NCI-H187 treated with DMSO at 0.1 percent for 48 hours (cell line): ENCODE measurements at places on chromosomes 4 and X.

GRCh38 chr4:106801386-106801785, 234.7 kb downstream of the DKK2 start:
- no peak for DNase-seq

DNA sequence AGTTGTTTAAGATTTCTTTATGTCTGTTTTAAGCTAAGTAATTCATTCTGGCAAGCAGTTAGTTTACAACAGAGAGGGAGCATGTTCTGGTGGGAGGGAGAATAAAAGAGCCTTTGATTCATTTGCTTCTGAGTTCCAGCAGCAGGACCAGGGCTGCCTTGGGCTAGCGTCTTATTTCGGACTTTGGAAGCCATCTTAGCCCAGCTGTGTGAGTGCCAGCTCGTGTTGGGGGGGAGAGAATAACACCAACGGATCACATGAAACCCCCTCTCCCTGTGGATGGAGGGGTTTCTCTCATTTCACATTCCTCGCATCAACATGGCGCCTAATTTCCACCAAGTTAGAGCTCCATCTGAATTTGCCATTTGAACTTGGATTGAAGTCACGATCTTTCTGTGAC, 7.4 kb downstream of the GAB1 start:
- no peak for DNase-seq

DNA sequence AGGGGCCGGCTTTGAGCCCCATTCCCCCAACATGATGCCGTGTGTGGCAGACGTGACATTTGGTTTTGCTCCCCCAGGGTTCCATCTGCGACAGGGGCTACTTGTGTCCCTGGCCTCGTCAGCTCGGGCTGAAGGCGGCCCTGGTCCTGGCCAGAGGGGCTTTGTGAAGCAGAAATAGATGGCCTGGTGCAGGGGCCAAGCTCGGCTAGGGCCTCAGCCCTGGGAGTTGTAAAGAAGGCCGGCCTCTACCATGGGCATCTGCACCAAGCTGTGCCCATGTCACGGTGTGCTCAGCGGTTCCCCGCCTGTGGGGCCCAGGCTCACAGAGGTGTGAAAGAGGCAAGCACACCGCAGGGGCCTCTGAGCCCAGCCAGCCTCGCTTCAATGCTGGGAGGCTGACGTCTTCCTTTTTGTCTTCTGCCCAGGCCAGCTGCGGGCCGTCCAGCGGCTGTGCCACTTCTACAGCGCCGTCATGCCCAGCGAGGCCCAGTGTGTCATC, 32.5 kb downstream of the SH3TC1 start:
- no peak for DNase-seq

DNA sequence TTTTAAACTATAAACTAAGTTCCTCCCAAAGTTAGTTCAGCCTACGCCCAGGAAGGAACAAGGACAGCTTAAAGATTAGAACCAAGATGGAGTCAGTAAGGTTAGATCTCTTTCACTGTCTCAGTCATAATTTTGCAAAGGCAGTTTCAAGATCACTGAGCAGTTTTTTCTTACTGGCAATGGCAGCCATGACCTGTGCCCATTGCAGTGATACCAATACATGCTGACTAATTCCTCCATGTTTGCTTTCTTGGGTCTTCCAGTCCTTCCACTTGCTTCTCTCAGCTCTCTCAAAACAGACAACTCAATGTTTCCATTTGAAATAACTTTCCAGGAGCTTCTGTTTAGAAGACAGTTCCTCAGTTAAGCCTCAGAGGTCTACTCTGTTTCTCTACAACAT, 79.5 kb downstream of the PCDH18 start:
- no peak for DNase-seq

GRCh38 chr4:138189206-138189605, 52.9 kb downstream of the SLC7A11 start:
- DNase-seq, result no peak

DNA sequence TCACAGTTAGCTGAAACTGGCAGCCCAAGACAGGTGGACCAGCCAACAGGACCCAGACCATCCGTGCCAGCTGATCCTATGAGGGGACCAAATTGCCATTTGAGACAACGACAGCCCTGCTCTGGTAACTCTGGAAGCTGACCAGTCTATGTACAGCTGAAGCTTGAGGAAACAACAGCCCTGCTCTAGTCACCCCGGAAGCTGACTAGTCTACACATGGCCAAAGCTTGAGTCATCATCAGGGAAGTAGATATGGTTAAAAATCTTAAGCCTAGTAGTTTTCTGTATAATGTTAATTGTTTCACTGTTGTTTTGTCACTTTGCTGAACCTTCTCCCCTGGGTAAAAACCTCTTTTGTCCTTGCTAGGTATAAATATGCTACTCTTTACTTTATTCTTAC, 905.4 kb upstream of the NDST4 start:
- DNase-seq, result no peak

DNA sequence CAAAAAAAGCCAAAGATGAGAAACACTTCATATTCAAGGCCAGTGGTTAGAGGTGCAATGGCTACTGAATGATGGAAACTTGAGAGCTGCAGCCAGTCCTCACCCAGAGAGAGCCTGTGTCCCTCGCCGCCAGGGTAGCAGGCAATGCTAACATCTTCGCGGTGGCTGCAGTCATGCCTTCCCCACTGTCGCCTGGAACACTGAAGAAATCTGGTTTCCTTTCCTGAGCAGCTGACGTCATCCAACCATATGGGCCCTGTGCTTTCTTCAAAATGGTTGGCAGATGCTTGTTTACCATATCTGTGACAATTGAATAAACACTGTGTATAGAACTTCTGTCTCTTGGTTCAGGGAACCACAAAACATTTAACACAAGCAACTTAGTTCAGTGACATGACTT, 39.7 kb downstream of the PRSS12 start:
- DNase-seq, result no peak

- DNase-seq, result no peak
These were observed 506.0 kb upstream of the FAM241A start for GRCh38 chr4:111639120-111639690.

DNA sequence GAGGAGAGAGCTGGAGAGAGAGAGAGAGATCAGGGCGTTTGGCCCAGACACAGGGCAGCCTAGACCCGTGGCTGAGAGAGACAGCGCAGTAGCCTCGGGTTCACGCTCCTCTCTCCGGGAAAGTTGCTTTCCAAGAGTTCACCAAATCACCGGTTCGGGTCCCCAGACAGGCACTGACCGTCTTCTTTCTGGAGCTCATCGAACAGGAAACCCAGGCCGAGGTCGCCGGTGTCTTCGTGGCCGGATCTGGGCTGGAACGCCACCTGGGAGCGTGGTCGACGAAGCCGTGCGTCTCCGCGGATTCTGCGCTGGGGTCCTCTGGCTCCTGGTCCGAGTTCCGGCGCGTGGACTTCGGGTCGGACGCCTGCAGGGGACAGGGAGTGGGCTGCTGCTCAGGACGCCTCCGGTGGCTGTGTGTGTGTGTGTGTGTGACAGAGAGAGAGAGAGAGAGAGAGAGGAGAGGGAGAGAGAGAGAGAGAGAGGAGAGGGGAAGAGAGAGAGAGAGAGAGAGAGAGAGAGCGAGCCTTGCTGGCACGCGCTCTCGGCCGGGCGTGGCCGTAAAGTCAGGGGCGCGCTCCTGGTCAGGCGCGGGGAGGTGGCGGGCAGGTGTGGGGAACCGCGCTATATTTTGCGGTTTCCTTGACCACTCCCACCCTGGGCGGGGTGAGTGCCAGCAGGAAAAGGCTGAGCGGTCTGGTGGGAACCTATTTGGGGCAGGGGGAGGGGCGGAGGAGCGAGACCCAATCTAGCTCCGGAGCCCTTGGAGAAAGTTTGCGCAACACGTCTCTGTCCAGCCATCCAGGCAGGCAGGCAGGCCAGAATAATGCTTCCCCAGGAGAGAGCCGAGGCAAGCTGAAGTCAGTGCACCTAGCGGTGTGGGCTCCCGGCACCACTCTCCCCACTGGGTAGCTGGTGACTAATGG, 62.1 kb downstream of the RHOXF2B start:
- no peak for DNase-seq

GRCh38 chrX:32877592-32877991, 333.8 kb downstream of the DMD start:
- DNase-seq, result no peak

DNA sequence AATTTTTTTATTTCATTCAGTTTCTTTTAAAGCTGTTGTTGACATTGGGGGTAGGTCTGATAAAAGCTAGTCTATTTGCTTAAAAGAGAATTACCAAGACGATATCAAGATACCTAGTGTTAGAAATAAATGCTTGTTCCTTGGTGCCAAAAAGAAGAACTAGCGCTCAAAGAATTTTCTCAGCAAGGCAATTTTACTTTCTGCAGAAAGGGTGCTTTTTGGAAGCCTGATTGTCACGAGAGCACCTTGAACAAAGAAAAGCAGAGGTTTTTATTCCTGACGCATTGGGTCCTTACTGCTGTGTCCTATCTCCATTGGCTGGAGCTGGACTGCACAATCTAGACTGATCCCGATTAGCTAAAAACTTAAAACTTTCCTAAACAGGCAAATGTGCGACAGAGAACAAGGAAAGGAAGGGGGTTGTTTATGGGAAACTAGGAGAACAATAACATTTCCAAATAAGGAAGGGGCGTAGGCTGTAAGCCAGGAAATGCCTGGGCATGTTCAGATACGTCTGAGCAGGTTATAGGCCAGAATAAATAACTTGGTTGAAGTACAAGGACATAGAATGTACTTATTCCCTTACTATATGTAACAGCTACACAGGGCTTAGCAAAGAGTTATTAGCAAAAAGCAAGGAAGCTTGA, 50.3 kb upstream of the STPG2 start:
- DNase-seq, result no peak

- no peak for DNase-seq
These were observed 173.8 kb downstream of the IL15 start for GRCh38 chr4:141810038-141810711.

DNA sequence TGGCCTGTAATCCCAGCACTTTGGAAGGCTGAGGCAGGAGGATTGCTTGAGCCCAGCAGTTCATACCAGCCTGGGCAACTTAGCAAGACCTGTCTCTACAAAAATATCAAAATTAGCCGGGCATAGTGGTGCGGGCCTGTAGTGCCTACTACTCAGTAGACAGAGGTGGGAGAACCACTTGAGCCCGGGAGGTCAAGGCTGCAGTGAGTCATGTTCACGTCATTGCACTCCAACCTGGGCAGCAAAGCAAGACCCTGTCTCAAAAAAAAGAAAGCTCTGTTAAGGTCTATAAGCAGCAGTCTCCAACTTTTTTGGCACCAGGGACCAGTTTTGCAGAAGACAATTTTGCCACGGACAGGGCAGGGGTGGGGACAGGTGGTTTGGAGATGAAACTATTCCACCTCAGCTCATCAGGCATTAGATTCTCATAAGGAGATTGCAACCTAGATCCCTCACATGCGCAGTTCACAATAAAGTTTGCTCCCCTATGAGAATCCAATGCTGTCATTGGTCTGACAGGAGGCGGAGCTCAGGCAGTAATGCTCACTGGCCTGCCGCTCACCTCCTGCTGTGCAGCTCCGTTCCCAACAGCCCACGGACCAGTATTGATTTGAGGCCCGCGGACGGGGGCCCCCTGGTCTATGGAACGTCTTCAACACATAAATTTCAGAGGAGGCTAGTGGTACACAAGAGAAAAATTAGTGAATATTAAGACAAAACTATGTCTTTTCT, 67.9 kb downstream of the KLHL8 start:
- no peak for DNase-seq

DNA sequence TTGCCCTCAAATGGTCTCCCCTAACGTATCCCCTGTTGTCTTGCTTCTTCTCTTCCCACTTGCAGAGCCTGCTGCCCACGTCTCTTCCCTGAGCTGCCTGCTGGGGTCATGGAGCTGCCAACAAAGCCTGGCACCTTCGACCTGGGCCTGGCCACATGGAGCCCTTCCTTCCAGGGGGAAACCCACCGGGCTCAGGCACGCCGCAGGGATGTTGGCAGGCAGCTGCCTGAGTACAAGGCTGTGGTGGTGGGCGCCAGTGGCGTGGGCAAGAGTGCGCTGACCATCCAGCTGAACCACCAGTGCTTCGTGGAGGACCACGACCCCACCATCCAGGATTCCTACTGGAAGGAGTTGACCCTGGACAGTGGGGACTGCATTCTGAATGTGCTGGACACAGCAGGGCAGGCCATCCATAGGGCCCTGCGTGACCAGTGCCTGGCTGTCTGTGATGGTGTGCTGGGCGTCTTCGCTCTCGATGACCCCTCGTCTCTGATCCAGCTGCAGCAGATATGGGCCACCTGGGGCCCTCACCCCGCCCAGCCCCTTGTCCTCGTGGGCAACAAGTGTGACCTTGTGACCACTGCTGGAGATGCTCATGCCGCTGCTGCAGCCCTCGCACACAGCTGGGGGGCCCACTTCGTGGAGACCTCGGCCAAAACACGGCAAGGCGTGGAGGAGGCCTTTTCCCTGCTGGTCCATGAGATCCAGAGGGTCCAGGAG, 2.9 kb downstream of the ERAS start:
- no peak for DNase-seq

GRCh38 chr4:170581969-170582368, 492.2 kb upstream of the AADAT start:
- no peak for DNase-seq

GRCh38 chrX:317424-318067, 1.1 kb downstream of the GTPBP6 start:
- DNase-seq, result no peak

DNA sequence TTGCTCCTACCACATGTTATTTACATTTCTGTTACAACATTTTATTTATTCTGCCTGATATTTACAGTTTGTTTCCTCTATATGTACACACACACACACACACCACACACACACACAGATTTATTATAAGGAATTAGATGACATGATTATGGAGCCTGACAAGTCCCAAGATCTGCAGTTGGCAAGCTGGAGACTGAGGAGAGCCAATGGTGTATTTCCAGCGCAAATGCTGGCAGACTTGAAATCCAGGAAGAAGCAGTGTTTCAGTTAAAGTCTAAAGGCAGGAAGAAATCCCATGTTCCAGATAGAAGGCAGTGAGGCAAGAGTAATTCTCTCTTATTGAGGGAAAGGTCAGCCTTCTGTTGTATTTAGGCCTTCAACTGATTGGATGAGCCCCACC, 1.8 kb upstream of the KLHL4 start:
- DNase-seq, result no peak

DNA sequence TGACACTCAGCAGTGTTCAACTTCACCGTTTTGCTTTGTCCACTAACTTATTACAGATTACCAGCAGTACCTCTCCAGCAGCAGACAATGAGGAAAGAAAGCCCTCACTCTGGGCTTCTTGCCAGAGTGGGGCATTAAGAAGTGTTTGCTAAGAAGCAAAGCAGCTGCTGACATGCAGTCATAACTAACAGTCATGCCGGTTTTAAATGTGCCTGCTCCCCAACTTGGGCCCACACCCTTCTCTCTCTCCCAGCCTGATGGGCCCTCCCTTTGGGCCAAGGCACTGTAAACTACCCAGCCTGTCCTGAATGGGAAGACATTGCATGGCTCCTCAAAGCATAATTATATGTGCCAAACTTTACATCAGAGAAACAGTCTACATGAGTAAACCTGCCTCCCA, 54.6 kb upstream of the HHIP start:
- no peak for DNase-seq

GRCh38 chr4:99934891-99935290, 11.5 kb downstream of the DNAJB14 start:
- DNase-seq, result no peak

DNA sequence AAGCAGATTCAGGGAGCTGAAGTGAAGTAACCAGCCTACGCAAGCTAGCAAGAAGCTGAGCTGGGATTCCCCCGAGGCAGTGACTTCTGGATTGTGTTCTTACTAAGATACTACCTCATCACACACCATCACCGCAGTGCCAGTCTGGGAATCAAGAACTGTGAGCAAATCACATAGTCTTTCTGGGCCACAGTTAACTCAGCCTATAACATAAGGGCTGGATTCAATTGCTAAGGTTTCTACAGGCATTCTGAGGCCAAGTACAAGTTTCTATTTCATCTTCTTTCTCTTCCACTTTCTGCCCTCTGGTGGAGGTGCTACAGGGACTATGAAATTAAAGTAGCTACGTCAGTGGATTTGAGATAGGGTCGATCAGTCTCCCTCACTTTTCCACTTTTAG, 1.4 kb upstream of the CORIN start:
- no peak for DNase-seq
